ENCODE measurements at places on chromosomes 7 and 10. TPM values are rescaled to one million over a fixed set of nuclear protein-coding genes. Genes with fewer than 3 reads are reported as not detected.

Gene RBP3
- not detected for polyA plus RNA-seq

Gene HELLS
- polyA plus RNA-seq, result 9.6 TPM

Gene GPR141
- not detected for polyA plus RNA-seq

Gene PRSS1
- not detected for polyA plus RNA-seq

Gene CNPY1
- not detected for polyA plus RNA-seq

Gene POLR2J2
- 2.3 TPM for polyA plus RNA-seq

Gene AGBL3
- polyA plus RNA-seq, result 0.79 TPM

Gene TRPV5
- not detected for polyA plus RNA-seq

Gene PALD1
- polyA plus RNA-seq, result not detected

Gene SLC26A5
- polyA plus RNA-seq, result not detected

Gene PAPSS2
- not detected for polyA plus RNA-seq

Gene ASAH2B
- polyA plus RNA-seq, result 2.2 TPM

Gene FAM25G
- not detected for polyA plus RNA-seq

Gene CCL24
- polyA plus RNA-seq, result not detected

Gene CASTOR2
- polyA plus RNA-seq, result 0.96 TPM

Gene GHITM
- 279 TPM for polyA plus RNA-seq

Gene CTAGE4
- not detected for polyA plus RNA-seq

Gene PON1
- polyA plus RNA-seq, result not detected

Gene CDH23
- polyA plus RNA-seq, result 0.17 TPM

Gene ADK
- polyA plus RNA-seq, result 63.7 TPM

Gene C10orf62
- not detected for polyA plus RNA-seq

Gene CRPPA
- not detected for polyA plus RNA-seq

Gene GPR85
- polyA plus RNA-seq, result not detected

Gene CNNM1
- not detected for polyA plus RNA-seq
